ENCODE measurements at places on chromosomes 4 and X.

DNA sequence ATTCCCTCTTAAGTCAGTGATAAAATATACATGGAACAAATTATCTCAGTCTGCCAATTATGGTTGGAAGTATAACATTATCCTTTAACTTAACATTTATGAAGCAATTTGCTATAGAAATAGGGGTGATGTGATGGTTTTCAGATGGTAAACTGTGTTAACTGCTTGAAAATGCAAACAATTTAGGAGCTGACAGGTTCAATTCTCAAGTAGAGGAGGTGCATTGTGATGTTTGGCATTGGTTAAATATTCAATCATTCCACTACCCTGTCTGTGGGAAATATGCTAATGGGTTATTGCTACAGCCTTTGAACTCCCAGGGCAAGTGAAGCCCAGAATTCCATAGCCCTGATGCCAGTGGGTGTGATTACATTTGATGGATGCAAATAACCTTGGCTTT is 243.4 kb upstream of the GK2 start:
- DNase-seq = no peak

GRCh38 chr4:112316360-112316759 is 19.2 kb downstream of the ALPK1 start:
- DNase-seq = no peak

- no peak for DNase-seq
Observed at GRCh38 chrX:50168241-50168687, 32.5 kb downstream of the AKAP4 start.

DNA sequence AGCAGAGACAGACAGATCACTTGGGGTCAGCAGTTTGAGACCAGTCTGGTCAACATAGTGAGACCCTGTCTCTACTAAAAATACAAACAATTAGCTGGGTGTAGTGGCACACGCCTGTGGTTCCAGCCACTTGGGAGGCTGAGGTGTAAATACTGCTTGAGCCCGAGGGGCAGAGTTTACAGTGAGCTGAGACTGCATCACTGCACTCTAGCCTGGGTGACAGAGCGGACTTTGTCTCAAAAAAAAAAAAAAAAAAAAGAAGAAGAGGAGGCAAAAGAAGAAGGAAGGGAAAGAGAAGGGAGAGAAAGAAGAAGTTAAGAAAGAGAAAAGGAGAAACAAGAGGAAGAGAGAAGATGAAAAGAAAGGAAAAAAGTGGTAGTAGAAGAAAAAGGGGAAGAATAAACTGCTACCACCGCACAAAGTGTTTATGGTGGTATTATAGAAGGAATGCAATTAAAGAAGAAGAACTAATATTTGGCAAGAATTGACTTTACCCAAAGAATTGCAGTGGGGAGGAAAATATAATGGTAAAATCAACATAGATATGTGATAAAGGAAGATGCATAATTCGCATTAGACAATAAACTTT is 19.6 kb upstream of the NSUN7 start:
- DNase-seq = no peak

DNA sequence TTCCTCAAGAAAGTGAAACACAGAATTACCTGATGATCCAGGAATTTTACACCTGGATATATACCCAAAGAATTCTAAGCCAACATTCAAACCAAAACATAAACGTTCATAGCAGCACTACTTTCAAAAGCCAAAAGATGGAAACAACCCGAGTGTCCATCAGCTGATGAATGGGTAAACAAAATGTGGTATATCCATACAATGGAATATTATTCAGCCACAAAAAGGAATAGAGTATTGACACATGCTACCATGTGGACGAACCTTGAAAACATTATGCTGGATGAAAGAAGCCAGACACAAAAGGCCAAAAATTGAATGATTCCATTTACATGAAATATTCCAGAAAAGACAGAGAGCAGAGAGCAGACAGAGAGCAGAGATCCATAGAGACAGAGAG is 52.0 kb downstream of the IRF2 start:
- no peak for DNase-seq

All from activated CD4-positive, alpha-beta T cell treated with anti-CD3 and anti-CD28 coated beads for 24 hours (primary cell).